ENCODE measurements at places on chromosomes 1 and 21.

DNA sequence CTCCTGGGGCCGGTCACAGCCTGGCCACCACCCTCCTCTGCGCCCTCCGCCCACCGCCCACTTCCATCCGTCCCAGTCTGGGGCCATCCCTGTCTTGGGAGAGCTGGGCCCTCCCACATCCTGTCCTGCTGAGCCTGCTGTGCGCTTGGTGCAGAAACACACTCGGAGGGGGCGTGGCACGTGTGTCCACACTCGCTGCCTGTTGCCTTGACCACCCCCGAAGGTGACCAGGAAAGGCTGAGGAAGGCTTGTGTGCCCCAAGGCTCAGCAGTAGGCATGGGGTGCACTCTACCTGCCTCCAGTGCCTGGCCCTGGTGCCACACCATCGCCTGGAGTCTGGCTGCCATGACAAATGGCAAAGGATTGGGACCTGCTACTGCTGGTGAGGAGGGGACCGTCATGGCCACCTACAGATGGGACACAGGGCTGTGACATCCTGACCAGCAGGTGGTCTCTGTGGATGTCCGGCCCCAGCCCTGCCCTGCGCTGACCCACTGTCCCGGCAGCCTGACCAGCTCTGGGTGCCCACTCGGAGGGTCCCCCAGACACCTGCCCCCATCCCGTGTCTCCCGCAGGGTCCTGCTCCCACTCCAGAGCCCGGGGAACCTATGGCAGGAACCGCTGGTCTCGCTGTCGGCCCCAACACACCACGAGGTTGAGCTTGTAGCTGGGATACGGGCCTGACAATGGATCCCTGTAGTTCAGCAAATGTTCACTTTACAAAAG lies 23.2 kb upstream of the PTTG1IP start:
- DNase-seq: no peak

DNA sequence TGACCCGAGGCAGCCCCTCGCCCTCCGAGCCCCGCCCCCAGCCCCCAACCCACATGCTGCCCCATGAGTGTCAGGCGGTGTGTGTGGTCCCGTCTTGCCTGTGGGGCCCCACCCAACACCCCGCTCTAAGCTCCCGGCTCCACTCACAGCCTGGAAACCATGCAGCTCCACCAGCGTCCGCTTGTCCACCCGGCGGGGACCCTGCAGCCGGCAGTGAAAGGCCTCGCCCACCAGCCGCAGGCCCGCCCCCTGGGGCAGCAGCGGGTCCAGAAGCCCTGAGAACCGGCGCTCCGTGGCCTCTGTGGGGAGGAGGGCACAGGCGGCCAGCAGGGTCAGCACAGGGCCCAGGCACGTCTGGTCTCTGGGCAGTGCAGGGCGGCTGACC lies 2.7 kb downstream of the C1QTNF12 start:
- no peak for DNase-seq

DNA sequence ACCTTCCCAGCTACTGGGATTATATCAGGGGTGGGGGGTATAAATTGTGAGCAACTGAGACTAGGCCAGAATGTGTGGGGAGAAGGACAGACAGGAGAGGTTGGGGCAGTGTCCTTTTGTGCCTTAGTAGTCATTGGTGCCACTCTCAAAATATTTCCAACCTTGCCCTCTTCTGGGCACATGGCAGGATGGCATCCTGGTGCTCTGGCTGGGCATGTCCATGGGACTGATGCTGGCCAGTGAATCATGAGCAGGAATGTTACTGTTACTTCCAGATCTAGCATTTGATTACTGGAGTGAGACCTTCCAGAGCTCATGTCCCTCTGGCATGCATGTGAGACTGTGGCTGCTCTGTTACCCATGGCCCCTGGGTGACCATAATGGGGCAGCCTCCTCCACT lies 151.2 kb downstream of the MATN1 start:
- DNase-seq: no peak

DNA sequence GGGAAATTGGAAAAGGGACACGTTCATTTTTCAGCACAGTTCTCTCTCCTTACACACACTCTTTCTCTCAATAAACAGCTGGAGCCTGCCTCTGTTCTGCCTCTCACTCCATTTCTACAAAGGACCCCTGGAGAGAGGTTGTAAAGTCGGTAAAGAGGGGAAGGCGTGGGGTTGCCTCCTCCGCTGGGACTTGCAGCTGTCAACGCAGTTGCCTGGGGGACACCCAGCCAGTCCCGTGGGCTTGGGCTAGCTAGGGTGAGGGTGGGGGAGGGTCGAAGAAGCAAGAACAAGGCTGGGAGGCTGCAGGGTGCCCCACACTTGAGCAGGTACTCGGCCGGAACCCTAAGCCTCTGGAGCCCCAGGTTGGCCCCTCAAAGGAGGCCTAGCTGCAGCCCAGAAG lies 27.6 kb downstream of the C1orf216 start:
- no peak for DNase-seq

GRCh38 chr1:235515844-235516512 lies 11.7 kb upstream of the B3GALNT2 start:
- DNase-seq: no peak

DNA sequence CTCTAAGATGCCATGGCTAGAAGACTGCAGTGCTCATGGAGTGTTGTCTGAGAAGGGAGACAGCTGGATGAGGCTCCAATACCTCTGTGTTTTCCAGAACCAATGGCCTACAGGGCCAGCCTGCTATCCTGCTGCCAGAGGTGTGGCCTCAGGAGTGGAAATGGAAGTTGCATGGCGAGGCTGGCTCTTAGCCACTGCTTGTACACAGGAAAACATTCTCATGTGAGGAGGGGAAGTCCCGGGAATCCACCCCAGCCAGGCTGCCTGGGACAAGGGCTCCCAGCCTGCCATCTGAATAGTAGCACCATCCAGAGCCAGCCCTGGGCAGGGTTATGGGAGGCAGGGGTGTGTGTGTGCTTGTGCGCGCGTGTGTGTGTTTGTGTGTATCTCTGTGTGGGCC lies 56.5 kb downstream of the SDC3 start:
- DNase-seq: no peak

DNA sequence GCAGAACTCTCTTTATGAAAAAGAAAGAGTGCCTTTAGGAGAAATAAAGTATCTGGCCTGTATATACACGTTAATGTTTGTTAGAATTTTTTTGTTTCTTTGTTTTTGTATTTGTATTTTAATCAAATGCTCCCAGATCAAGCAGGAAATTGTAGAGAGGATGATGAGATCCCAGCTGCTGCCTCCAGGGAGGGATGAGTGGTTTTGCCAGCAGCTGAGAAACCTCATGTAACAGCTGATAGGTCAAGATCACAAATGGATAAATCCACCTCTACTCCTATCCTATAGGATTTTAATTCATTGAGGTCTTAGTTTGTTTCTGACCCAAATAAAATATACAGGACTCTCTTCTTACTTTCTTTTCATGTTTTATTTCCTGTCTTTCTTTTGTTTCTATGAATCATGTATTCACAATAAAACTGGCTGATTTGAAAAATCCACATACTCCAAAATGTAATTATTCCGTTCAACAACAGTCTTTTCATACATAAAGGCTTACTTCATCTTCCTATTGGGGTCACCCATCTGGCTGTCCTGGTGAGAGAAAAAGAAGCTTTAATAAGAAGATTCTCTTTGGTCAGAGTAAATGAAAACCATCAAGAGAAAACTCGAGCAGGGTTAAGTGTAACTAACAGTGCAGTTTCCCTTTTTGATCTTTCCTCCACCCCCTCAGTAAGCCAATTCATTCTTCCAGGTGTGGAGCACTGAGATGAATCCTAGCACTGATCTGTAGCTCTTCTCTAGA lies 129.3 kb upstream of the PLPPR5 start:
- DNase-seq: no peak

DNA sequence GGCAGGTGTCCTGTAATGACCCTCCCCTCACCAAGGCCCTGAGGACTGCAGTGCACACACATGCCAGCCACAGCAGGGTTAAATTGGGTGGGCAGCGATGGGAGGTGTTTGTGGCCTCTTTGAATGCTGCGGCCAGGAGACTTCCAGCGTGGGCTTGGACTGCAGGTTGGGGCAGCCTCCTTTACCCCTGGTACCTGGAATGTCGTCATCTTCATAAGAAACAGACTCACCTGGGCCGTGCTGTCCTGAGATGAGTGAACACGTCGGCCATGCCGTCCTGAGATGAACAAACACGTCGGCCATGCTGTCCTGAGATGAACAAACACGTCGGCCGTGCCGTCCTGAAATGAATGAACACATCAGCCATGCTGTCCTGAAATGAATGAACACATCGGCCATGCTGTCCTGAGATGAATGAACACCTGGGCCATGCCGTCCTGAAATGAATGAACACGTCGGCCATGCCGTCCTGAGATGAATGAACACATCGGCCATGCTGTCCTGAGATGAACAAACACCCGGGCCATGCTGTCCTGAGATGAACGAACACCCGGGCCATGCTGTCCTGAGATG lies 50.1 kb upstream of the COL6A1 start:
- DNase-seq: no peak

- DNase-seq: no peak
Measured at GRCh38 chr1:111487133-111487532, 13.3 kb downstream of the C1orf162 start.

GRCh38 chr1:230219174-230220067 lies 152.4 kb downstream of the GALNT2 start:
- DNase-seq: no peak

- no peak for DNase-seq
Measured at GRCh38 chr1:107434361-107434693, 293.5 kb downstream of the NTNG1 start.

DNA sequence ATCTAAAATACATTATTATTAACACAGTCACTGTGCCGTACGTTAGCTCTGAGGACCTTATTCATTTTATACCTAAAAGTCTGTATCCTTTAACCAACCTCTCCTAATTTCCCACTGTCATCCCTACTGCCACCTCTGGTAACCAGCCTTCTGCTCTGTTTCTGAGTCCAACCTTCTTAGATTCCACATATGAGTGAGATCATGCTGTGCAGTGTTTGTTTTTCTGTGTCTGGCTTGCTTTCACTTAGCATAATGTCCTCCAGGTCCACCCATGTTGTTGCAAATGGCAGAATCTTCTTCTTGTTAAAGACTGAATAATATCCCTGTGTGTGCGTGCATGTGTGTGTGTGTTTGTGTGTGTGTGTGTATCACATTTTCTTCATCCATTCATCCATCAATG lies 64.2 kb downstream of the ETS2 start:
- DNase-seq: no peak

- no peak for DNase-seq
Measured at GRCh38 chr21:42222821-42223390, 4.0 kb downstream of the ABCG1 start.

- no peak for DNase-seq
Measured at GRCh38 chr1:33275195-33275594, 18.9 kb downstream of the ZNF362 start.

- no peak for DNase-seq
Measured at GRCh38 chr1:229280921-229281320, 10.0 kb downstream of the RAB4A start.

DNA sequence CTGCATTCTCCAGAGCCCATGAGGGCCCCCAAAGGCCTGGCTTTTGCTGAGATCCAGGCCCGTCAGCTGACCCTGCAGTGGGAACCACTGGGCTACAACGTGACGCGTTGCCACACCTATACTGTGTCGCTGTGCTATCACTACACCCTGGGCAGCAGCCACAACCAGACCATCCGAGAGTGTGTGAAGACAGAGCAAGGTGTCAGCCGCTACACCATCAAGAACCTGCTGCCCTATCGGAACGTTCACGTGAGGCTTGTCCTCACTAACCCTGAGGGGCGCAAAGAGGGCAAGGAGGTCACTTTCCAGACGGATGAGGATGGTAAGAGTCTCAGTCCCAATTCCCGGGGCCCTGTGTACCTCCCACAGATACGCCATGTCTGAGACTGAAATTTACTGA lies 39.1 kb downstream of the PTPRU start:
- DNase-seq: no peak

GRCh38 chr1:223233410-223234169 lies 90.5 kb upstream of the TLR5 start:
- DNase-seq: no peak

GRCh38 chr1:19563324-19564097 lies 78.2 kb upstream of the CAPZB start:
- no peak for DNase-seq

- DNase-seq: no peak
Measured at GRCh38 chr1:199221371-199222150, 582.7 kb downstream of the PTPRC start.

DNA sequence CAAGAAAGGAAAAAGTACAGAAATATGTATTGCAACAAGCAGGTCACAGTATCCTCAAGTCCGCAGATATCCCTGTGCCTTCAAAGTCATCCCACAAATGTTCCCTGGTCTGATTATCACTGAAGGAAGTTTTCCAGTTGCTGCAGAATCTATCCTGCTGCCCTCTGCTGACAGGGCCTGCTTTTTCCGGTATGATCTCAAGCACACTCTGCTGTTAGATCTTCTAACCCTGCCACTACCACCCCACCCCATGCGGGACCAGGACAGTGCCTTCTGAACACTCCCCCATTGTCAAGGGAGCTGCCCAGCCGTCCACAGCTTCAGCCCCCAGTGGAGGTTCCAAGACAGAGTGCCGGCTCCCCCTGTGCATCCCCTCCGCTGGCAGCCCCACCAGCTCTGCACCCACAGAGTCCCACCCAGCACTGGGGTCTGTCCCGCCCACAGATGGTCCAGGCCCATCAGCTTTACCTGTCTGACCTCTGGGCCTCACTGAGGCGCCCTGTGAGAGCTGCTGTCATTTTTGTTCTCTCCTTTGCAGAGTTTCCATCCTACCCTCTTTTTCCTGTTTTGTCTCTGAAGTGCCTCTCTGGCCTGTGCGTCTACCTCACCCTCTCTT lies 27.9 kb downstream of the FAM163A start:
- no peak for DNase-seq

DNA sequence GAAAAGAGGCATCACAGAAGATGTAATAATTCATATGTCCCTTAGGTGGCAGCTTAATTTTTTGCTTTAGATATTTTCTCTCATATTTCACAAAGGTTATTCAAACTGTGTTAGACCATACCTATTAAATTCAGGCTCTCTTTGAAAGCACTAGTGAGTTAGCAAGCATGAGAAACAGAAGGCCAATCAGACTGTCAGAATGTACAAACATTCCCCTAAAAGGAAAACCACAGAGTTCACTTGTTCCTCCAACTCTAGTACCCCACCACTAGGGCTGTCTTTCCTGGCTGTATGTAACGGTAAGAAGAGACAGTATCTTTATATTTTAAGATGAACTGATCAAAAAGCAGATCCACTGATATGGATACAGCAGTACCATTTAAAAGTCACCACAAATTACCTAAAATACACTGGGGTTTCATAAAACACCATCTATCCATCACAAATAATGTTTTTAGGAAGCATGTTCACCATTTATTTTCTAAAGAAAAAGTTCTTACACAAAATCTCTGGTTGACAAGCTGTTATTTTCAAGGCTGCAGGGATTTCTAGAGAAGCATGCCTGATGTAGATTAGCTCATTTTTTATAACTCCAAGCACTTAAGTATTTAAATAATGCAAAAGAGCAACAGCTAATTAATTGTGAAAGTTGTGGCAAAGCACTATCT lies 1.8 kb downstream of the ARPC5 start:
- DNase-seq: no peak
